Urinary bladder (tissue), 4 donors: ENCODE measurements at places on chromosomes 2 and 18. TPM values are rescaled to one million over a fixed set of nuclear protein-coding genes. Genes with fewer than 3 reads are reported as not detected.

- DNase-seq = no peak
Measured at GRCh38 chr2:9174771-9175437, 31.7 kb upstream of the ASAP2 start.

Gene SLC5A7
- 0.95 TPM for polyA plus RNA-seq

DNA sequence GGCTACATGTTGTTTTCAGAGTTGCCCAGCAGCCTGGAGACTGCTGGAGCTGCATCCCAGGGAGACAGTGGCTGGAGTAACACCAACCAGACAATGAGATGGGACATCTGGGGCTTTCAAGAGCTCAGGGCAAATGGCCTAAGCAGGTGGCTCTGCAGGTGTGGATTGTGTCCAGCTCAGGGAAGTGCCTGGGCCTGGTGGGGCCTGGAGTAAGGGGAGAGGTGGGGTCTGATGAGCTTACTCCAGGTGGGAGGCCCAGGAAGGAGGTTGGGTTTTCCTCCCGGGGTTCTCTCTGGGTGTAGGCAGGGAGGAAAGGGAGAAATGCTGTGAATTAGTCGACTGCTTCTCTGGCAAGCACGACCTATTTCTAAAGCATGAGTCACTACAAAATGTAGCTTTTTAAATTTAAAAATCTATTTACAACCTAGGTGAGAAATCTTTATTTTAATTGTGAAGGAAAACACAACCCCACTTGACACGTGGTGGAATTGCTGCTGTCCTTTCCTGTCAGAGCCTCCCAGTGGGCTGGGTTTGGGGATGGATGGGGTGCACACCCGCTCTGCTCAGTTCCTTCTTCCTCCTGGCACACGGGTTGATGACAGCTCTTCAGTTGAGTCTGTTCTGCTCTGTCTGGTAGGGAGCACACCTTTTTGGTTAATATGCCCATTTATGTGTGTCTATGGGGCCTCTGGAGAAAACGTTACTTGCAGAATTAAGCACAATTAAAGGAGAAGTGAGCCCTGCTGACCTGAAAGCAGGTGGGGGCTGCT lies 81.6 kb downstream of the SH3RF3 start:
- DNase-seq = no peak

DNA sequence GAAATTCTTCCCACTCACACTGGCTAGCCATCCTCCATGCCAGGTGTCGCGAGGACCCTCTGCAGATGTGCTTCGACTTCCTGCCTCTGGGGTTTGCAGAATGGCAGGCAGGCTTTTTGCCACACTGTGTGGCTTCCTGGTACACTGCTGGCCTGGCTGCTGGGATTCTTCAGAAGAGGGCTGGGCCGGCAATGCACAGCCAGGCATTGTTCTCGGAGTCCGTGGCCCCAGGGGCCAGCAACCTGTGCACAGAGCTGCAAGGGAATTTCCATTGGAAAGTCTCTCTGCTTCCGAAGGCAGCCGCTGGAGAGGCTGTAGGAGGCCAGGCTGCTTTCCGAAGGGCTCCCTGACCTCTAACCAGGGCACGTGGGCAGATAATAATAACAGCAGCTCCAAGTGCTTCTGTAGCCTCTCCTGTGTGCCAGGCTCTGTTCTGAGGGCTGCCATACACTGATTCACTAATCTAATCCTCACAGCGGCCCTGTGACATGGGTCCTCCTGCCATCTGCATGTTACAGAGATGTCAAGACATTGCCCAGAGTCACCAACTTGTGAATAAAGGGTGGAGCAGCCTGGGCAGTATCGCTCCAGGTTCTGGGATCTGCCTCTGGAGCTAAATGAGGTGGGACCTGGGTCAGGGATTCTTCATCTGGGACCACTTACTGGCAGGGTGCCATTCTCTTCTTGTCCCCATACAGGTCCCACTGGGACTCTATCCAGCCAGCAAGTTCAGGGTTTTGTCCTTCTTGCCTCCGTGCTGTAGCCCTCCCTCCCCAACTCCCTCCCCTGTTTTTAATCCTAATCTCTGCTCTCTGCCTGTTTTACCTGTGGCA lies 5.0 kb downstream of the LDLRAD4 start:
- no peak for DNase-seq

DNA sequence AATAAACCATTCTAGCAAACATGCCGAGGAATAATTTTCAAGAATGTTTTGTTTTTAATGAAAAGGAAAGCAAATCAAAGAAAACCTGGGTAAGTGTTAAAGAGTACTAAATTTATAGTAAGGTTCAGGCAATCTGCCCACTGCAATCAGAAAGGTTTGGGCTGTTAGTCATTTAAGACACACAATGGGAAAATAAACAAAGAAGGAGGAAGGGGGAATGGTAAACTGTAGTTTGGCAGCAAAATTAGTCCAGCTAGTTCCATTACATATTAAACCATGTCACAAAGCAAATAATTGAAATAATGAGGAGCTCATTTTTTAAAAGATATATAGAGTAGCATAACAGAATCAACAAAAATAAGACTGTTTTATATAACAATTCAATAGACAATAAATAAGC lies 87.5 kb upstream of the COPS8 start:
- DNase-seq = no peak

DNA sequence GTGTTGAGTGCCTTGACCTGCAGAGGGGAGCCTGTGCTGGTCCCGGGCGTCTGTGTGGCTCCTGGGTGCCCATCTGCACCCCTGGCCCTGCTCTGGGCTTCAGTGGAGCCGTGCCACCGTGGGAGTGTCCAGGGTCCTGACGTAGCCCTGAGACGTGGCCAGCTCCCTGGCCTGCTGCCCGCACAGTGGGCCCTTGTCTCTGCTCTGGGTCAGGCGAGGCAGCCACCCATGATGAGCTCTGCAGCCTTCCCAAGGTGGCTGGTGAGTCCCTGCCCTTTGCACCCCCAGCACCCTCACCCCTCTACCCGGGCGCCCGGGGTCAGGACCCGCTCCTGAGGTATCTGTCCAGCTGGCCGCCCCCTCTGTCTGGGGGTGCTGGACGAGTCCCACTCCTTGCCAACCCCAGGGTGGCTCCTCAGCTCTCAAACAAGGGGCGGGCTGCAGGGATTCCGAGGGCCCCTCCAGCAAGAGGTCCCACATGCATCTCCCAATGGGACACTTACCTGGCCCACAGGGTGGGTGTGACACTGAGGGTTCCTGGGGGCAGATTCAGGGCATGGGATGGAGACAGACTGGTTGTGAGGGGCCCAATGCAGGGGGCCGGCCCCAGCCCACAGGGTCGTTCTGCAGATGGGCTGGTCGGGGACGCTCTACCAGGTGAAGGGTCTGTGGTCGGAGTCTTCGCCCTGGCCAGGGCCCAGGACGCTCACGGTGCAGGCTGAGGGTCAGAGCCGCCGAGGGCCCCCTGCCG lies 2.4 kb downstream of the NEU4 start:
- no peak for DNase-seq

- DNase-seq = no peak
Measured at GRCh38 chr2:189542145-189542882, 38.3 kb downstream of the SLC40A1 start.

DNA sequence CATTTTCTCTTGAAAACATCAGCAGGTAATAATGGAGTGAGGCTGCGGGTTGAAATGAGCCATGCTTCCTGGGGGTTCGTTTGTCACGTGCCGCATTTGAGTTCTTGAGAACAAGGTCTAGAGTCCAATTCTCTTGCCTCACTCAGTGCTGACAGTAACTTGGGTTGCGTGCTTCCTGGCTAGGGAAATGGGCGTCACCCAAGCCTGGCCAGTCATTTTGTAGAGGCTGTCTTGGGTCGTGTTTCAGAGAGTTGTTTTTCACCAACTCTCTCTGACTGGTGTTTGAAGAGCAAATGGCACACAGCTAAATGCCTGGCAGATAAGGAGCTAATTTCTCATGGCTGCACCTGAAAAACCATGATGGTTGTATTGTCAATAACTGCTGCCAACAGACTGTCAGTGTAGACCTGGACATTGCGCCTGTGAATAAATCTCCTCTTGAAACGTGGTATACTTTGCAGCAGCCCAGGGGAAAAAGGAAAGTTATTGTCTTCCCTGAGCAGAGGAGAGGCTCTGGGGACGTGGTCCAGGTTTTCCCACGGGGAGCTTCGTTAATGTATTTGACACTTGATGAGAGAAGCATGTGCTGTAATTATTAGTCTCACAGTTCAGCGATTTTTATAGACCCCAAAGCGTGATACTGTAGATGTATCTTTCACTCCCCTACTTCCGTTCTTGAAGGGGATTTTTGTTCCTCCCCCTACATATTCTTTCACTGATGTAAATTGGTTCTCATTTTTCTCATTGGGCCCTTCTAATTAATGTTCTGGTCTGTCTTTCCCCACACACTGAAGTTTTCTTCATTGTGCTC lies 196.0 kb downstream of the FHOD3 start:
- no peak for DNase-seq

DNA sequence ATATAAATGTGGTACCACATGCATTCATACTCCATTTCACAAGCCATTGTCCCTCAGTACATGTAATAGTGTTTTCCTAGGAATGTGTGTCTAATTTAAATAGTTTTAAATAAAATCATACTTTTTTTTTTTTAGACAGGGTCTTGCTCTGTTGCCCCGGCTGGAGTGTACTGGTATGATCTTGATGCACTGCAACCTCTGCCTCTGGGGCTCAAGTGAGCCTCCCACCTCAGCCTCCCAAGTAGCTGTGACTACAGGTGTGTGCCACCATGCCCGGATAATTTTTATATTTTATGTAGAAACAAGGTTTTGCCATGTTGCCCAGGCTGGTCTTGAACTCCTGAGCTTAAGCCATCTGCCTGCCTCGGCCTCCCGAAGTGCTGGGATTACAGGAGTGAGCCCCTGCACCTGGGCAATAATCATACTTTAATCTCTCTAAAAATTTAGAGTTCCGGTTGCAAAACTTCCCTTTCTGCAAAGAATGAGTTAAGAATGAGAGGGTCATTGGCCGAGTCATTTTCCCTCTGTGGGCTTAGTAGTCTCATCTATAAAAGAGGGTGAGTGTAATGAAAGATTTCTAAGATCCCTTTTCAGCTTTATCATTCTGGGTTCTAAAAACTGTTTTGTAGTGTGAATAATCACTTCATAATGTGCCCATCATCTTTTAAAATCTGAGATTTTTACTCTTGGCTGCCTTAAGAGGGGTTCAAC lies 116.0 kb upstream of the PELI1 start:
- no peak for DNase-seq

- no peak for DNase-seq
Measured at GRCh38 chr18:61892683-61893308, at the start of gene RNF152. RNF152 (minus strand) TSS chr18:61893007; CDS start chr18:61816463, 76,544 bp downstream.

DNA sequence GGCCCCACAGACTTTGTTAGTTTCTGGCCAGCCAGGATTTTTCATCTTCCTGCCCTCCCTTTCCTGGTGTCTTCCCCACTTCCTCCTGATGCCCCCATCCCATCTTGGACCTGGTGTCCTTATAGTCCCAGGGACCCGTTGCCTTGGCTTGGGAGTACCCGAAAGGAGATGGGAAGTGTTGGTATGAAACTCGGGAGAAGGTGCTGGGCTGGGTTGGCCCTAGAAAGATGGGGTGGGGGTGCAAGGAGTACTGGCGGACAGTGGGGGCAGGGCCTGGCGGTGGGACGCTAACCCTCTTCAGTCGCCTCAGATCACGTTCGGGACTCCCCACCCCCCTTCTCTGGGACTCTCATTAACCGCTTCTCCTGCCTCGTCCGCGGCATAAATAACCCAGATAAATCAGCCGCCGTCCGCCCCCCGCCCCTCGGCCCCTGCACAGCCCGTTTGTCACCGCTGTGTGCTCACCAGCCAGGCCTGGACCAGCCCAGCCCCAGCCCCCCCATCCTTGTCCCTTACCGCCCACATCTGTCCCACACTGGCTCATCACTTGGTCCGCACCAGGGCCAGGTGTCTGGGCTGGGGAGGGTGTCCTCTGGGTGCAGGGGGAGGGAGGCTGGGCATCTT lies 3.7 kb upstream of the ASIC4 start:
- DNase-seq = no peak

GRCh38 chr2:175366815-175367214 lies 185.3 kb upstream of the ATP5MC3 start:
- peak; percentile 67 for DNase-seq

DNA sequence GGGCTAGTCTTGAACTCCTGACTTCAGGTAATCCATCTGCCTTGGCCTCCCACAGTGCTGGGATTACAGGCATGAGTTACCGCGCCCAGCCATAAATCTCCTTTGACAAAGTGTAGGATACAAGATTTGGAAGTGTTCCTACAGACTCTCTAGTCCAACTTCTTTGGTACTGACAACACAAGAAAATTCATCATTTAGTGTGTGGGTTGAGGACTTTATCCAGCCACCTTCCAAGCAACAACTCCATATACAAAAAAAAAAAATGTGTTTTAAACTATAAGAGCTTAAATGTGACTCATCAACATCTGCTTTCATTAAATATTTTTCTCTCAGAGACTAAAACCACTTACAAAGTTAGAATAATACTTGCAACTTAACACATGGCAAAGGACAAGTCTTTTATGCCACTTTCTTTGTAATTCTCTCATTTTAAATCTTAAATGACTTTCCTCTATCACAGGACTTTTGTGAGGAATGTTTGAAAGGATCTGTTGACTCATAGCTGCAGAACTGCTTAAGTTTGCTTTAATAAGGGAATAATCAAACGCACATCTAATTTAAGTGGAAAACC lies 46.2 kb upstream of the ITGAV start:
- no peak for DNase-seq

DNA sequence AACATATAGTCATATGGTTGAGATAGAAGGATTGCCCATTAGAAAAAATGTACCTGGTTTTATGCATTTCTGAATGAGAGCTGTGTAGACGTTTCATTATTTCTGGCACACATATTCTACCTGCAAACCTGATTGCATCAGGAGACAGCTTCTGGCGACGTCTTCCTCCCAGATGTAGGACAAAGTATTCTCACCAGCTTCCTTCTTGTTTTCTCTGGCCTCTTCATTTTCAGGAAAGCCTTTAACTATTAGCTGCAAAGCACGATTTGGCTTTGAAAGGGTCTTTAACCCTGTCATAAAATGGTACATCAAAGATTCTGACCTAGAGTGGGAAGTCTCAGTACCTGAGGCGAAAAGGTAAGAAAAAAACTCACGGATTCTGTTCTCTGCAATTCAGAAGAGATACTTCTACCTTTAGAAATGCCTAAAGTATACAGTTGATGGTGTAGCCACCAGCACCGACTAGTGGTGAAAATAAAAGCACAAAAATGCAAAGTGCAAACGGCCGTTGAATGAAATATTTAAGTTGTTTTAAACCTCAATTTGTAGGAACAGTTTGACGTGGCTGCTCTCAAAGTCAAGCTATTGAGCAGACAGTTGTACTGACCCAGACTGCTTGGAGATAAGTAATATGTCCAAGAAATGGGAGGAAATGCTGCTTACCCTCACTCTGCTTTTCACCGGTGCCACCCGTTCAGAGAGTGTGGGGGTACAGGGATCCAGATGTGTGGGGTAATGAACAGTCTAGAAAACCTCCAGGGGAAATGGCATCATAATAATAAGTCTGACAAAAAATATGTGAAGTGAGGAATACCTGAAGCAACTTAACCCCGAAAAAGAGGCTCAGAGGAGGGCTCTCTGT lies 20.2 kb downstream of the IL18RAP start:
- no peak for DNase-seq

DNA sequence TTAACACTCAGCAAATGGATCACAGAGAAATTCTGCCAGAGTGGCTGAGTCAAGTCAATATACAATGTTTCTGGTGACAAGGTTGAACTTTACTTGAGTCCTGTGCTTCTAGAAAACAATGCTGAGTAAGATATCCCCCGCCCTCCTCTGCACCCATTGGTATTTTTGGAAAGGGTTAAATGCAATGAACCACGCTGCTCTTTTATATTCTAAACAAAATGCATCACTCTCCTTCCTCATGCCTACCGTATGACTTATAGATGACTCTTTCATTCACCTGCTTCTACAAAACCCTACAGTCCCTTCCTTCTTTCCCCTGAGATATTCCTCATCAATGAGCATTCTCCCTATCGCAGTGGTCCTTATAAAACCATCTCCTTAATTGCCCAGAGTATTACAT lies 168.8 kb downstream of the TXNL1 start:
- no peak for DNase-seq
